ENCODE measurements at places on chromosomes 12 and 14.

GRCh38 chr14:44699391-44699790 lies 192.3 kb upstream of the FSCB start:
- DNase-seq, result no peak

DNA sequence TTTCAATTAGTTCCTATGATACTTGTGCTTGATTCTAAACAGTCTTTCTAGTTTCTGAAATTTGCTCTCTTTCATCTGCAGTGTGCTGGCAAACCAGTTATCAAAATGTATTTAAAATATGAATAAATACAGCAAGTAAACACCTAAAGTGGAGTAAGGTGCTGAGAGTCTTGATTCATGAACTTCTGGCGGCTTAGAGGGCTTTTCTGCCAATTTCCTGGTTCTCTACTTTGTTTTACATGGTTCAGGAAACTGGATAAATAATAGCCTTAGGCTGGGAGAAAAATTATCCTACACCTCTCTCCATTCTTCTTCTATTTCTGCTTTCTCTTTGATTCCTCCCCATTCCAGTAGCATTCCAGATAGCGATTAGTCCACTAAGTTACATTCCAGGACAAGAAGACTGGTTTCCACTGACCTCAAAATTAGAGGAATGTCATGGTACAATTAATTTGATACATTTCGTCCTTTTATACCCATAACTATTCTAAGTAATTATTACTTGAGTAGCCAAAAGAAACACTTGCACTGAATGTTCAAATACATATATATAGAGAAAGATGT lies 14.9 kb downstream of the ATP2B1 start:
- DNase-seq, result no peak

DNA sequence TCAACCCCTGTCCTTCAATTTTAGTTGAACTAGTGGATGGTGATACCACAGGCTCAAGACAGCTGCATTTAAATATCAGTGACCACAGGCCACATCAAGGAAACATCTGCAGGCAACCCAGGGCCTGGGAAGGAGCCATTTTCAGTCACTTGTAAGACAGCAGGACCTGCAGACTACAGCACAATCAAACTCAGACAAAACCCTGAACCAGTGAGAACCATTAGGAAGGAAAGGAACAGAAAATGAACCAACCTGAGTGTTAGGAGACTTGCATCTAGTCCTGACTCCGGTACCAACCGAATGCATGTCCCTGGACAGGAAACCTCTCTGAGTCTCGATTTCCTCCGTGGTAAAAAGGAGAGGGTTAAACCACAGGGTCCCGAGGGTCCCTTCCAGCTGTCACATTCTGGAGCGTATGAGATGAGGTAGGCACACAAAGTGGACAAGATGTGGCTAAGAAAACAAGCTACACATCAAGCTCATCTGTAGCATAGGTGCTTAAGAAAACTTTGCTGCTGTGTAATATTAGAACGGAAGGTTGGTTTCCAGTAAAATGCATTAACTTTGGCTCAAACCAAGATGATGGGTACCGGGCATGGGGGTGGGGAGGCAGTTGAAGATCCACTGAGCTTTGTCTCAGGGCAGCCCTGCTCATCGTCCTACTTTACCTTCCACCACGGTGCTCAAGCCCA lies 1.6 kb upstream of the CDKN1B start:
- no peak for DNase-seq

- no peak for DNase-seq
These were observed 107.3 kb downstream of the TSPAN9 start for GRCh38 chr12:3184485-3184884.

DNA sequence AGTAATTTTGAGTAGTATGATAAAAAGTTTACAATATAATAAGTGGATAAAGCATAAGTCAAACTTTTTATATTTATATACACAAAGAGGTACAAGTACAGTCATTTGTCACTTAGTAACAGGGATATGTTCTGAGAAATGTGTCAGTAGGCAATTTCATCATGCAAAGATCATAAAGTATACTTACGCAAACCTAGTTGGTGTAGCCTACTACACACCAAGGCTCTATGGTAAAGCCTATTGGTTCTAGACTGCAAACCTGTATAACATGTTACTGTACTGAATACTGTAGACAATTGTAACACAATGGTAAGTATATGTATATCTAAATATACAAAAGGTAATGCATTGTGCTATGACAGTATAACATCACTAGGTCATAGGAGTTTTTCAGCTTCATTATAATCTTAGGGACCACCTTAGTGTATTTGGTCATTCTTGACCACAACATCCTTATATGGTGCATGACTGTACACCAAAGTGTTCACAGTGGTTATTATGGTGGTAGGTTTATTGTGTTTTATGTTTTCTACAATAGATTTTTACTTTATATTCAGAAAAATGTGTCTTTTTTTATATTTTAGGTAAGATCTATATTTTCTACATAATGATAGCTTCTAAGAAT lies 14.9 kb upstream of the SCFD1 start:
- no peak for DNase-seq

GRCh38 chr14:103904493-103905107 lies 23.7 kb upstream of the TDRD9 start:
- DNase-seq, result no peak

GRCh38 chr12:52778833-52779232 lies 1.7 kb upstream of the KRT76 start:
- no peak for DNase-seq

GRCh38 chr12:124497039-124497438 lies 70.4 kb downstream of the NCOR2 start:
- no peak for DNase-seq

GRCh38 chr14:67986131-67986841 lies 166.7 kb downstream of the RAD51B start:
- DNase-seq, result no peak

DNA sequence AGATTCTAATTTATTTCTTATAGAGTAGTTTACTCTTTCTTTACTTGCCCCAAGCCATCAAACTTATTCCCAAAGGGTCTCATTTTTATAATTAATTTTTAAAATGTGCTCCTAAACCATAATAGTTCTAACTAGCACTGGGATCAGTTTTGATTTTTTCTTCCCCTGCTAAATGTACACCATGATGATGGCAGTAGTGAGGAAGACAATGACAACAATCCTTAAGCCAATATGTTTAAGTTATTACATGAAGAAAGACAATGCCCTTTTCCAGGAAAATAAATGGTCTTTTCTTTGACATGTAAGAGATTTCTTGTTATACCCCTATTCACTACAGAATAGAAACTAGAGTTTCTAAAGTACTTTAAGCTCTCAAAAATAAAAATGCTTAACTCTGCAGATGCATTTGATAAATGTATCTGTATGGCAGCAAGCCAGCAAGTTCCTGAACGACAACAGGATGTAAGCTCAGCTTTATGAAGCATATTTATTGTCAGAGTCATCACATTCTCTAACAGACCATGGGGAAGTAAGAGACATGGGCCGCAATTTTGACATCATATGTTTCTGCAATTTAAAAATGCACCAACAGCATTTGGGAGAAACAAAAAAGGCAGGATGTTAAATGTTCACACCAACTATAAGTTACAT lies 36.0 kb upstream of the SNX6 start:
- DNase-seq, result no peak

- no peak for DNase-seq
These were observed 116.0 kb upstream of the PTPRR start for GRCh38 chr12:71036526-71036925.

Data from cortex of kidney (tissue), 1 donor.